ENCODE measurements at places on chromosomes 2 and 18.

DNA sequence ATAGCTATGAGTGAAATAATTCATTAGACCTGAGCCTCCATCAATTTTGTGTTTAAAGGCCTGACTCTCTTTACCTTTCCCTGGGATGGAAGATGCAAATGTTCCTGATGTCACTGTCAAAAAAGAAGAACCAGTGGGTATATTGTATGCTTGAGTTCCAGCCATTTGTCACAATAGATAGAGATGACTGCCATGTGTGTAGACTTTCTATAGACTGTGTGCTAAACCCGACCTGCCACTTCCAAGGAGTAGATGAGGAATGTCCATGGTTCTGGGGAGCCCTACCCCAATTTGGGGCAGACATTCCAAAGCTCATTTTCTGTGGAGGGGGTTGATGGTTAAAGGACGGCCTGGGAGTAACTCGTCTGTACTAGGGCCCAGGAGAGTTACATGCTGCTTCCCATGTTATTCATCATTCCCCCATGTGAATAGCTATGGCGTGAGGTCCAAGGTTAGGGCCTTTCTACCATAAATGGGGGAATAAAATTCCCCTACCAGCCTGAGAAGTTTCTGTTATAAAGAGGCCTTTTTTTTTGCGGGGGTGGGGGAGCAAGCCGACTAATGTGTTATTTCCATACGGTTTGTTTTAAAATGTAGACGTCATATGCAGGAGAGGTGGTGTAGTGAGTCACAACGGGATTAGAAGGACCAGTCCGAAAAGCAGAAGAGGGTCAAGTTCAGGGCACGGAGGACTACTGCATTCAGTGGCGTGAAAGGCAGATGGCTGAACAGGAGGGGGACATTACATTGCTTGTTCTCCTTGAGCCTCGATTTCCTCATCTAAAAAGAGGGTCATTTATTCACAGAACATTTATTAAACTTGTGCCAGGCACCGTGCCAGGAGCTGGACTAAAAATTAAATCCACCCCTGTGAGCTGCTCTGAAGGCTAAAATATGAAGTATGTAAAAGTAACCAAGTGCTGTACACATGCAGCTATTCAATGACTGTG, 24.0 kb downstream of the IL1B start:
- DNase-seq = no peak

DNA sequence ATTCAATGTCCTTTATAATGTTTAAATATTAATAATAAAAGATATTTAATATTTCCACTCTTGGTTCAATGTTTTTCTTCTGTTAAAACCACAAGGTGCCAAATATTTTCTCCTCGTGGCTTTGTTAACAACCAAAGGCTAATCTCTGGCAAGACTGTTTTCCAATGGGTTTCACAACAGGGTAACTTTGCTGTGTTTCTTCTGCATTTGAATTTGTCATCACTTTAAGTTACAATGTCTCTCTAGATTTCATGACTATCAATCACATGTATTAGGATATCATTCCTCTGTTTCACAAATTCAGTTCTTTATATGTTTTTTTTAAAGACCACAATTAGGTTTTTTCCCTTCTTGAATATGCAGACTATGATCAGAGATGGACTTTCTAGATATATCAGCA, 469.8 kb upstream of the ACVR2A start:
- DNase-seq = no peak

- no peak for DNase-seq
These were observed 135.0 kb downstream of the HDAC4 start for GRCh38 chr2:239265681-239266433.

DNA sequence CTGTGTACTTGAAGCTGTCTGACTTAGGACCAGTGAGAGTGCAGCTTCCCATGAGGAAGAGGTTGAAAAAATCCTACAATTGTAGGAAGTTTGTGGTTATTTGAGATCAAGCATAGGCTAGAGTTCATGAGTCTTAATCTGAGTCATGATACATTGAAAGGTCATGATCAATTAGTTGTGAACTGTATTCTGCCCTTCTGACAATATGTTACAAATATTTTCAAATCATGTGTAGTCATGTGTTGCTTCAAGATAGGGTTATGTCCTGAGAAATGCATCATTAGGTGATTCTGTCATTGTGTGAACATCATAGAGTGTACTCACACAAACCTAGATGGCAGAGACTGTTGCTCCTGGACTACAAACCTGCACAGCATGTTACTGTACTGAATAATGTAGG, 68.4 kb upstream of the MFF start:
- no peak for DNase-seq

- peak; percentile 35 for DNase-seq
These were observed 5.8 kb upstream of the CTDSP1 start for GRCh38 chr2:218393750-218394290.

- no peak for DNase-seq
These were observed 57.3 kb downstream of the CCDC74A start for GRCh38 chr2:131584940-131585339.

- DNase-seq = no peak
These were observed 145.6 kb downstream of the PDE1A start for GRCh38 chr2:182281276-182281675.

DNA sequence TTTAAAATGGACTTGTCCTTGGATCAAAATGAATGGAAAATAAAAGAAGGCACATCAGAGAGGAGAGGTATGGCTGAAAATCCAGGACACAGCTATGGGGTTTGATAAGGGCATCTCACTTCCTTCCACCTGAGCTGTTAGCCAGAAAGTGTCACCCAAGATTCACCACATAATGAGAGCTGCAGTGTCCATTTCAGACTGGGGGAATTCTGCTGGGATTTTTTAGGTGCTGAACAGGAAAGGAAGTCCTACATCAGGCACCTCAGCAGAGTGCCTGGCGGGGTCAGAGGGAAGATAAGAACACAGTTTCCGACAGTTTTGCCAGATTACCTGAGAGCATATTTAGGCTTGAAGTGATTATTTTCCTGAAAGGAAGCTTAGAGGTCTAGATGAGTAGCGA, 187.6 kb upstream of the HNMT start:
- DNase-seq = no peak

GRCh38 chr18:35118641-35119040, 77.4 kb downstream of the MAPRE2 start:
- no peak for DNase-seq
